ENCODE measurements at places on chromosomes 2 and 18. TPM values are rescaled to one million over a fixed set of nuclear protein-coding genes. Genes with fewer than 3 reads are reported as not detected.

Gene BOLL
- total RNA-seq = not detected

- DNase-seq = peak; percentile 19
These were observed 15.1 kb downstream of the ACTG2 start for GRCh38 chr2:73907840-73908452.

DNA sequence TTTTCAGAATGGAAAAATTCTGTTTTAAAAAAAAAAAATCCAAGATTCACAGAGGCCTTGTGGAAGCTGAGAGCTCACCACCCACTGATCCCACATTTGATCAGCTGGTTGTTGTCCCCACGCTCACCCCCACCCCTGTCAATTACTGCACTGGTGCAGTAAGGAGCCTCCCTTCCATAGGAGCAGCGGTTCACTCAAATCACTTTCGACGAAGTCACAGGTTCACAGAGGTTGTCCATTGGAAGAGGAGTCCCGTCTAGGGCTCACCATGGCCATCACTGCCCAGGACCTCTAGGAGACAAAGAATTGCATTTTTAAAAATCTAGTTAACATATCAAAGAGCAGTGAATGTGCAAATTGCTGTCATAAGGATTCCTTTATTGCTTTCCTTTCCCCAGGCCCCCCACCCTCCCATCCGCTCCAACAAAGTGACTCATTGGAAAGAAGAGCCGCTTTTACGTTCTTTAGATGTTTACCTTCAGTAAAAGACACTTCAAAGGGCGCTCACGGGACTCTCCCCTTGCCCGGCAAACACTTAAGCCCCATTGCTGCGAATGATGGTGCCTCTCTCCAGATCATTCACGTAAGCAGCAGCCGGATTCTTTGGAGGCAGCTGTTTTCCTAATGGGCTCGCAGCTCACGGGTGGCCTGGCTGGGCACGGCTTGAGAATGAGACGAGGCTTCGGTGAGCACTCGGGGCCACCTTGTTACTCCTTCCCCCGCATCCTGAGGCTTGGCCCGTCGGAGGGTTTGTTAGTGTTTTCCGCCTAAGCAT, 165.5 kb upstream of the SALL3 start:
- DNase-seq = no peak

- no peak for DNase-seq
These were observed 225.8 kb downstream of the NAPG start for GRCh38 chr18:10751653-10752052.

GRCh38 chr2:37766106-37766505, 94.7 kb upstream of the CDC42EP3 start:
- no peak for DNase-seq

DNA sequence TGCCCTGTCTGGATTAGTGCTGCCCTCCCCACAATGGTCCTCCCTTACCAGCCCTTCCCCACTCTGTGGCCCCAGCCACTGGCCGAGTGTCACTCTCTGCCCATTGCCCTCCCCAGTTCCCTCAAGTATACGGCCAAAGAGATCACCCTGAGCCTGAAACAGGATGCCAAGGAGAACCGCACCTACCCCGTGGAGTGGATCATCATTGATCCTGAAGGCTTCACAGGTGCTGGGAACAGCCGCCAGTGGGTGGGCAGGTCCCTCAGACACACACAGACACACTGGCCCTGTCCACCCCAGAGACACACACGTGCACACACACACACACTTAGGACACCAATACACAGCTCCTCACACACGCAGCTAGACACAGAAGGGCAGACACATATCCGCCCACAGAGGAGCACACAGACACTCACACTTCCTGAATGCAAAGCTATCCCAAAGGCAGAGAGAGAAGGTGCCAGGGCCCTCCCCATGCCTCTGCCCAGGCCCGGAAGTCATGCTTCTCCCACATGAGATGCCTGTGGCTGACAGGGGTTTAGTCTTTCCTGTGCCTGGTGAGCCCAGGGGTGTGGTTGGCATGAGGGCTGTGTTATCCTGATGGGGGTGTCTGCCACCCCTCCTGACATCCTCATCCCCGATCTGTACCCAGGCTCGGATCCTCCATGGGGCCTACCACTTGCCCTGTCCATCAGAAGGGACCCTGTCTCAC, 2.9 kb downstream of the CHRND start:
- DNase-seq = no peak

GRCh38 chr18:63177259-63177658, 142.3 kb downstream of the BCL2 start:
- DNase-seq = no peak

- DNase-seq = no peak
These were observed 708 bp upstream of the MALT1 start for GRCh38 chr18:58670404-58671110.

DNA sequence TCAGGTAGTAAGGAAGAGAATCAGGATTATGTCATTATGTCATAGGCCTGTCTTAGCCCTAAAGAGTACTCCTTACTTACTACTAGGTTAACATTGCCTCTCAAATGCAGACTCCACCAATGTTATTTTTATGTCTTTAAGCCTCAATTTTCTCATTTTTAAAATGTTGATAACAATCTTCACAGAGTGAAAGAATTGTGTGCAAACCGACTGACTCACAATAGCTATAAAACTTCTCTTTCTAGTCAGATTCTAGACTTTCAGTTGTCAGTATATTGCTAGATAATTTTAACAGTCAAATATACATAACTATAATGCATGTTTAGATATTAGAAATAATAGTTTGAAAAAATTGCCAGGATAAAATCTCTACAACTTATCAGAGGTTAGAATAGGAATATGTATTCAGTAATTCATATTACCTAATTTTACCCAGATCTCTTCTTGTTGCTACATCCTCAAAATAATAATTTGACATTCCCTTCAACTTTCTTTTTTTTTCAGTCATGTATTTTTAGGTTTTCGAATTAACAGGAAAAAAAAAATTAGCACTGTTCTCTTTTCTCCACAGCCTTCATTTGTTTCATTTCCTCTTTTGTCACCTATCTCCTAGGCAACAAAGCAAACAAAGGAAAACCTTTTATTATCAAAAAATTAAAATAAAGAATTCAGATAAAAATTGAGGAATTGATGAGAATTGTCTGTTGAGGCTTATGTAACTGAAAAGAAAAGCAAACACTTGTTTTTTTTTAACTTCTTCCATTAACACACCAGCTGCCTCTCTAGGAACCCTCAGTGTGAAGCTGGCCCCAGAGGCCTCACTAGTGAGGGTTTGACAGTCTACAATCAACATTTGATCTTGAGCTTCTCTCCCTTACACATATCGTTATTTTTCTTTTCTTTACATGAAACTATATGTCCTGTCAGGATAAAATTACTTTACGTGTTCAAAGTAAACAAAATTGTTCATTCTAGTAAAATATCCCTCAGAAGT, 279.0 kb downstream of the CALCRL start:
- no peak for DNase-seq

Measured in vagina (tissue), 2 donors.